ENCODE measurements at places on chromosomes 2 and 18.

DNA sequence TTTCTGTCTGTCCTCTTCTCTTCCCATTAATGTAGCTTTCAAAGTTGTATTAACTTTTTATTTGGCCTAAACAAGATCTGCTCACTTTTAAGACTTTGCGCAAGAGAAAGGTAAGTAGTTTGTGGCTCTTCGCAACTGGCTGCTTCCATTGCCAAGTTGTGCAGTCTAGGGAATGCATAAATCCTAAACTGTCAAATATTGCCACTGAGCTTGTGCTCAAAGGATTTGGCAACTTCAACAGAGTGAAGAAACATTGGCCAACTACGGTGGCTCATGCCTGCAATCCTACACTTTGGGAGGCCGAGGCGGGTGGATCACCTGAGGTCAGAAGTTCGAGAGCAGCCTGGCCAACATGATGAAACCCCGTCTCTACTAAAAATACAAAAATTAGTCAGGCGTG lies 826.4 kb downstream of the EPHA4 start:
- no peak for DNase-seq

DNA sequence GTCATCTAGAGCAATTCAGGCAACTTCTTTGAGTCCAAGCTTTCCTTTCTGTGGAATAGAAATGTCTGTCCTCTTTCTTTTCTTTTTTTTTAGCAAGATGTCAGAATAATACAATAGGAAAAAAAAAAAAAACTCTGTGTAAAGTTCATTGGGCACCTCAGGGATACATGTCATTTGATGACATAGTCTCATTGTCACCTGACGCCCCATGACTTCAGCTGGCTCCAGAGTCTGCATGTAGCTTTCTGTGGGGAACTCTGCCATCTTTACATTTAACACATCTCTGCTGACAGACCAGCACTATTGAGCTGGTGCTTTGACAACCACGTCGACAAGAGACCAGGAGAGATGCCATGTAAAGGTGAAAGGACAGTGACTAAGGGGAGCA lies 172.5 kb upstream of the KLF7 start:
- DNase-seq = no peak

DNA sequence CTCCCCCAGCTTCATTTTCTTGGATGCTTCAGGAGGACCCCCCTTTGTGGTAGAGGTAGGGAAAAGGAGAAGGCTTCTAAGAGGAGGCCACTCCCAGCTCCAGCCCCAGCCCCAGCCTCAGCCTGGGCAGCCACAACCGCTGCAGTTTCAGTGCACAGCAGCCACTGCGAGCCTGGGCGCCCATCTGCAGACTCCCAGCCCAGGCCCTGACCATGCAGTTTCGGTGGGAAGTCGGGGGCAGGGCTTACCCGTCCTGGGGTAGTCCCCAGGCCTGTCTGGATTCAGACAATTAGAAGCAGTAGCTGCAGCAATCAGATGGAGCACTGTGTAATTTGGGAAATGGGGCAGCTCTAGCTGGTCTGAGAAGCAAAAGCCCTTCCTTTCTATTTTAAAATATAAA lies 28.6 kb downstream of the ITM2C start:
- DNase-seq = no peak

GRCh38 chr18:27728659-27729058 lies 448.3 kb downstream of the CDH2 start:
- DNase-seq = no peak

- DNase-seq = no peak
Observed at GRCh38 chr18:76153691-76154090, 341.4 kb downstream of the ZNF516 start.

GRCh38 chr2:147342329-147342728 lies 502.5 kb upstream of the ACVR2A start:
- no peak for DNase-seq

DNA sequence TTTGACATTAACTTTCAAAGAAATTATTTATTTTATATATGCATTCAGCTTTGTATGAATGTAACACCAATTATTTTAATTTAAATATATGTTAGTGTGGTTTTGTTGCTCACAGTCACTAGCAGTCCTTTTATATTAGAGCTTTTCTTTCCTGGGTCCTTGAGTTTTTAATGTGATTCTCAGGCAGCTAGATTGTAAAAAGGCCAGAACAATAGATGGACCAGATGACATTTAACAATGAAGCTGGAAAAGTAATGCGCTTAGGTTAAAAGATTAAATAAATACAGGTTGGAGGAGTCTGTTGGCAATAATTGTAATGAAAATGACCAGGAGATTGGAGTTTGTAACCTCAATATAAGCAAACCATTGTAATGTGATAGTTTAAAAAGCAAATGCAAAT lies 171.1 kb downstream of the FTCDNL1 start:
- no peak for DNase-seq

DNA sequence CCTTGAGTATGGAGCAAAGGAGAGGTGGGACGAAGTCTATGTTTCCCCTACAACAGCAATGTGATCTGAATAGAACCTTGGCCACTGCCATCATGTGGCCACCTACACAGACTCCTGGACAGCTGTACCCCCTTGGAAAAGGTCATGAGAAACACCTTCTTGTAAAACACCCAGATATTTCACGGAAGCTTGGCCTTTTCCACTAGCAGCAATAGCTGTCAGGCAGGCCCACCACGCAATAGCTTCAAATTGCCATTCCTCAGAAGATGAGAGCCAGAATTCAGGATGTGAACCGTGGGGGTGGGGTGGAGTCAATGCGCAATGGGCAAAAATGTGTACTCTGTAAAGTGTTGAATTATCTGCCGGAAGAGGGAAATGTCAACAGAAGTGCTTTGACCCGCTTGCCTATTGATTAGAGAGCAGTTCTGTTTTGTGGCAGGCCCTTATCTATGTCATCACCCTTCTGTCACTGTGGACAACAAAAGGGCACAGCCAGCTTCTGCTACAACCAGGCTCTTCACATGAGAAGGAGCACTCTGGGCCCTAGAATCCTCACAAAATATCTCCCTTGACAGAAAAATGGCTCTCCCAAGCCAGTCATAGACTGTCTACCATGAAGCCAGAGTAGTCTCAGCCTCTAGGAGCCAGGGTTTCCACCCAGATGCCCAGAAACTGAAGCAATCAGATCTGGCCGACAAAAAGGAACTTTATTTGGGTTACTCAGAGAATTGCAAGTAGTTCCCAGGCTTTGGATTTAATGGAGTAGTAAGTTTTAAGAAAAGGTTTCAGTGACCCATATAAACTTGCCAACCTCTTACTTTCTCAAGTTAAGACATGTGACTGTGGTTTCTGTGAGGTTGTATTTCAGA lies 9.5 kb downstream of the INPP1 start:
- no peak for DNase-seq

DNA sequence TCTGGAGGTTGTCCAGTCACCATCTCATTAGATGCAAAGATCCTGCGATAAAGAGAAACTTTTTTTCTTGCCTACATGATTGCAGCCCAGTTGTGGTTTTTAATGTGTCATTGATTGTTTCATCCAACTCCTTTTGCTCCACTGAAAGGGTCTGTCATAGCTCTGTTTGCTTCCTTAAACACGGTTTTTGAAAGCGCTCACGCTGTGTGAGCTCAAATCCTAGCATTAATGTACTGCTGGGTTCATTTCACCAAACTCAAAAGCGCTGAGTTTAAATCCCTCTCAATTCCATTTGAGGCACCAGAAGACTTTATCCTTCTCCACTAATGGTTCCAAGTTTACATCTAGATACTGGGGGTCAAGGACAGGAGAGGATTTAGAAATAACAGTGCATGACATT lies 53.6 kb downstream of the CDK15 start:
- no peak for DNase-seq

- DNase-seq = no peak
Observed at GRCh38 chr18:8174771-8175170, 434.5 kb upstream of the RAB12 start.

GRCh38 chr2:179569831-179570233 lies 291.6 kb downstream of the ZNF385B start:
- no peak for DNase-seq

DNA sequence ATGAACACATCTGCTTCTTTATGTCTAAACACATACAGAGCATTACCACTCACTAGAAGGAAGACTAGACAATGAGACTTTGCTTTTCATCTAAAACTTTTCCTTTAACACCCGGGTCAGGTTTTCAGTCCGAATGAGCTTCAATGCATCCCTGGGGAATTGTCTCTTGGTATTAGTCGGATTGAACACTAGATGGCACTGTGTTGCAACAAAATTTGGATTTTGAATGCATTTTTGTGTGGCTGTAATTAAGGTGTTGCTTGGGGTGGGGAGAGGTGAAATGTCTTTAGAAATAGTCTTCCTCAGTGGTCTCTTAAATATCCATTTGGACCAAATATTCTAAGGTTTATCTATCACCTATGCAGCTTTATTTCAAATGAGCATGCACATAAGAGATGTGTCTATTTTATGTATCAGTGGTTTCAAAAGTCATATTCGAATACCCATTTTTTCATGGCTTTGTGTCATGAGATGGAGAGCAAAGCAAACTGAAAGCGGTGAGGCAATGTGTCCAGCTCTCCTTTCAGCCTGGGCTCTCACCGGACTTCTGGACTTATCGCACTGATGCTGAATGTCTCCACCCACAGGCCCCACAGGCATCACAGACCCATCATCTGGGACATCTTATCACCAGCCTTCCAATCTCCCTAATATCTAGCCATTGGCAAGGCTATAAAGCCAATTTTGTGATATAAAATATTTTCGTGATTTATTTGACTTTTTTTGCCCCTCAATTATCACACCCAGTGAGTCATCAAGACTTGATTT lies 510.3 kb downstream of the RNF144A start:
- no peak for DNase-seq

DNA sequence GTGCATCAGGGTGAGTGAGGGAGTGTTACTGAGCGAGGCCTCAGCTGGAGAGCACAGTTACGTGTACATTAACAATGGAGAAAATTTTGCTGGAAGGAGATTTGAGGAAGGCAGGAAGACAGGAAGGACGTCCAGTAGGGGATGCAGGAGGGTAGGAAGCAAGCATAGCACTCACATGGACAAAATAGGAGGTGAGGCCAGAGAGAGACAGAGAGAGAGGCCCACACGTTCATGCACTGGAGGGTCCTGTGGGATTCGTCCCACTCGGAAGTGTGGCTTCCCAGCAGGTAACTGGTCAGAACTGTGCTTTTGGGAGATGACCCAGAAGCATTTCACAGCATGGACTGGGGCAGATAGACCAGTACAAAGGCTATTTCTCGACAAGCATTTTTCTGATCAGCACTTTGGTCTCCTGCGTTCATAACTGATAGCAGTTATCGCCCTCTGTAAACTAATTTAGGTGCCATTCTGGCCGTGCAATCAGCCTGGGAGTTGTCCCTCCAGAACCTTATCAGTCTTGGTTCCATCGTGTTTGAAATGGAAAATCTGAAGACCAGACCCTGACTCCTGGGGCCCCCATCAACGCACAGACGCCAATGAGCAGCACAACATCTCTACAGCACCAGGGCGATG lies 5.7 kb downstream of the LCT start:
- no peak for DNase-seq

DNA sequence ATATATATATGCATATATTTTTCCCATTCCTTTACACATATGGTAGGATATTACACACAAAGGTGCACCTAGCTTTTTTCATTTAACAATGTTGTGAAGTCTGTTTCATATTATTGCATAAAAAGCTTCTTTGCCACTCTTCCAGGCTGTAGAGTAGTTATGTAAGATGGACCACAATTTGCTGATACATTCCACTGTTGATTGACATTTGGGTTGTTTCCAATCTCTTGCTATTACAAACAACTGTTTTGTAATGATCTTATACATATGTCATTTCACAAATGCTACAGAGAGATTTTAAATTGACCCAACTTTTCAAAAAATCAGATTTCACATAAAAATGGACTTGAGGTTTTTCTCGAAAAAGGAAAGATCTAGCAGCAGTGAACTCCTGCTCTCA lies 301.4 kb downstream of the CDCA7 start:
- DNase-seq = no peak

DNA sequence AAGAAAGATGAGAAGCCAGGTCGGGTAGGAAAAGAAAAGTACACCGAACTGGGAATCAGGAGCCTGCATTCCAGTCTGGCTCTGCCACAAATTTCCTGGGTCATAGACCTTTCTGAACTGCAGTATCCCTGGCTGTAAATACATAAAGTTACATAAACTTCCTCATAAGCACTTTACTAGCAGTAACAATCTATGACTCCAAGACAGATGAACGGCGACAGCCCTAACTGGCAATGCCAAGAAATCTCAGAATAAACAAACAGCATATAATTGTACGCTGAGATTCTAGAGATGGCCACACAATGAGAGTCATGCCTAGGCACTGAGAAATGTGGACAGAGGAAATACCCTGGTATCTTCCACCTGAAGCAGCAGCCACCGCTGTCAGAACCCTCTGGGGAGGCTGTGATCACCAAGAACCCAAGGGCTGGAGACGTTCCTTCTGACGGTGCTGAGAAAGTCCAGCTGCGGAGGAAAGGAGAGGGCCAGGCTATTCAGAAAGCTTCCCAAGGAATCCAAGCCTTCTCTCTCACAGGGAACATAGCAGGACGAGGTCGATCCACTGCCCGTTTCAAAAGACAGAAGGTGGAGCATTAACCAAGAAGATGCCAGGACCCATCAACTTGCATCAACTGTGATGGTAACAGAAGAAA lies 89.3 kb upstream of the SLC66A3 start:
- no peak for DNase-seq

- no peak for DNase-seq
Observed at GRCh38 chr2:109715313-109715805, 78.7 kb upstream of the RGPD5 start.
